ENCODE measurements at places on chromosomes 11 and 22.

DNA sequence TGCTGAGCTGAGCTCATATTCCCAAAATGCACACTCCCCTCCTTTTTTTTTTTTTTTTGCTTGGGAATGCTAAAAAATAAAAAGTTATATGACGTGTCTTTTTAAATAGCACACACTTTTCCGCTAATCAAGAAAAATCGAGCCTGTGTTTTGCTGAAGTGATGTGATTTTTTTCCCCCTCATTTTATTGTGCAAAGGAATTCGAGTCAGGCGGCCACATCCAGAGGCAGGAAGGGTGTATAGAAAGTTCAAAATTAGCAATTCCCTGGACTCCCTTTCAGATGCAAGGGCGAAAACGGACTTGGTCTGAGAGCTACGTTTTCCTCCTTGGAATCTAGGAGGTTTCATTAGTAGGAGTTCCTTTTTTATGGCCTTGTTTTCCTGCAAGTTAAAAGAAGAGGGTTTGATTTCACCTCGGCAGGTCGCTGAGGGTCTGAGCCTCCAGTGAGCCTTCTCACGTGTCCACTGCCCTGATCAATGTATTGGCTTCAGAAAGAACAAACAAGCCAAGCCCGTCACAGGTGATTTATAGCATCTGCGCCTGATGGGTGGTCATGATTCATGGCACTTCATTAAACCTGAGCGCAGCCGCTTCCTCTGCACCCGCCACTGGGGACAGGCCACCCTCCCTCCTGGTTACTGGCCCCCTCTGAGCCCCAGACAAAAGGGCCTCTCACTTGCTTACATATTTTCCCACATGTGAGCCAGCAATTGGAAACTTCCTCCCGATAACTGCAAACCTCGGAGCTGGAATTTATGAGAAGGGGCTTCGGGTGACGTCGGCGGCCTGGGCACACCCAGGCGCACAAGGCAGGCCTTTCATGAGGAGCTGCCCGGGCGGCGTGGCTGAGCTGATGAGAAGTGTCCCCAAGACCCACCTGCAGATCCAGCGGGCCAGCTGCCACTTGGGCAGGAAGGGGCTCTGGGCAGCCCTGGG is 64.4 kb upstream of the LINC01488 start:
- no peak for DNase-seq

- no peak for DNase-seq
Measured at GRCh38 chr11:4697585-4697984, at the start of gene OR51E2. Gene OR51E2 (minus strand): TSS chr11:4697853. CDS start chr11:4682711, 15,142 bp downstream.

DNA sequence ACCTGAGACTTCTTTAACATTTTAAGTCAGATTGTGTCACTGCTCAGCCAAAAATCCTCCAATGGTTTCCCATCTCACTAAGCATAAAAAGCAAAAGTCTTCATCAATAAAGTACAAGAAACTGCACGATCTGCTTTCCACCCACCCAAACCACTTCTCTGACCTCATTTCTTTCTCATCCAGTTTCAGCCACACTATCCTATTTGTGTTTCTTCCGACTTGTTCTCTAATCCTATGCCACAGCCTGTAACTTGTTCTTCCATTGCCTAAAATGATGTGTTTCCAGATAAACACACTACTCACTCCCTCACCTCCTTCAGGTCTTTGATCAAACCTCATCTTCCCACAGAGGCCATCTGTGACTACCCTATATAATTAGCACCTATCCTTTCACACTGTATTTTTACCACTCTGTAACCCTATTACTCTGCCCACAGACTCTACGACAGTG is 28.4 kb downstream of the ARHGAP32 start:
- DNase-seq, result no peak

DNA sequence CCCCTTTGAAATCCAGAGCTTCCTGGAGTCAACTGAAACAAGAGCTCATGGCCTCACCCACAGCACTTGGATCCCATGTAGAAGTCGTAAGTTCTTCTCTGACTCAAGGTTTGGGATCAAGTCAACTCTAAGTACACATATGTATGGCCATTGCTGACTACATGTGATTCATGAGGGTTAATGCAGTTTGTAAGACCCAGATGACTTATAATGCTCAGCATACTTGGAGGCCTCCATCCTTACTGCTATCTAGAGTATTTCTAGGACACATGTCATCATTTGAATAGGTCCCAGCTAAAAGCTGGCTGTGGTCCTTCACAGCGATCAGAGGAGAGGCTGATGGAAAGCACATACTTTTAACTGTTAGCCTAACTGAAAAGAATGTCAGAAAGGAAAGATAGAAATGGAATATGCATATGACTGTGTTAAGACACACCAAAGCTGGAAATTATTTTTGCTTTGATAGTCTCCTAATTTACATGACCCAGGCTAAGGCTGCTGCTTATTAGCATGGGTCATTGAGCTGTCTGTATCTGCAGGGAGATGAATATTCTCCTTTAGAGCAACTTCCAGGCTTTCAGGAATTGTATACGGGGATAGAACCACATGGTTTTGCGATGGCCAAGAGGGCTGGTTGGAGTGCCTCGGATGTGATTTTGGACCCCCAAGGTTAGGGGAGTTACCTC is 76.3 kb downstream of the NTM start:
- DNase-seq, result no peak

- peak; percentile 45 for DNase-seq
Measured at GRCh38 chr11:45332276-45332934, 46.3 kb upstream of the SYT13 start.

GRCh38 chr11:66663741-66664296 is 13.9 kb downstream of the RBM4B start:
- DNase-seq, result no peak

GRCh38 chr22:24077416-24077815 is 66.3 kb downstream of the CABIN1 start:
- no peak for DNase-seq

DNA sequence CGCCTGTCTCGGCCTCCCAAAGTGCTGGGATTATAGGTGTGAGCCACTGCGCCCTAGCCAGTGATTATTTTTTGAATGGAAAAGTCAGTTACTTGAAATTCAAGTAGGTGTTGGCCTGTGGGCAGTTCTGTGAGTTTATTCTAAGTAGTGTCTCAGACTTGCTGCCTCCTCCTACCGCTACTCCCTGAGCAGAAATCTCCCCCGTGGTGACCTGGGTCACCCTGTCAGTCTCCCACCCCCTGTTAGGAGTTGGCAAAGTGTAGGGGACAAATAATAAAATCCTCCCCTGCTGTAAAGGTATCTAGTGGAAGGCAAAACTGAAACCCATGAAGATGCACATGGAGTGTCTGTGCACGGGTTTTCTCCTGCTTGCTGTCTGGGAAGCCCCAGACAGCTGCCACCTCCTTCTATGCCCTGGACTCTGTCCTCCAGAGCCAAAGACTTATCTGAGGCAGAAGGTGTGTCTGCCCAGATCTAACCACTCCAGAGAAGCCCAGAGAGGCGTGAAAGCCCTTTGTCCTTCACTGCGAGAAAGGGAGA is 26.3 kb downstream of the SNAP29 start:
- no peak for DNase-seq

GRCh38 chr22:24054356-24054755 is 43.3 kb downstream of the CABIN1 start:
- DNase-seq, result no peak

DNA sequence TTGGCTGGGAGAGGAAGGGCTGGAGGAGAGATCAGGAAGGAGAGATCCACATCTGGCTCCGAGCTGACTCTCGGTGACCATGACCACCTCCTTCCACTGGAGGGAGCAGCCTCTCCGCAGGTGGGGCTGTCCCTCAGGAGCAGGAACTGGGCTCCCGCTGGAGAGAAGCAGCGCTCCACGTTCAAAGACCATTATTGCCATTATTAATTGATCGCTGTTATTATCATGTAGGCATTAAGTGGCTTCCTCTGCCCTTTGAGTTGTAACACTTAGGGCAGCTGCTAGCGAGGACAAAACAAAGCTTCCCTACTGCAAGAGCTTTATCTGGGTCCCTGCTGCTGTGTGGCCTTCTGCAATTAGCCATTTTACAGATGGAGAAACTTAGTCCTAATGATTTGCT is 251.9 kb downstream of the ST3GAL4 start:
- peak; percentile 61 for DNase-seq

- DNase-seq, result peak; percentile 82
Measured at GRCh38 chr22:38313384-38313955, 3.8 kb downstream of the CSNK1E start.

- no peak for DNase-seq
Measured at GRCh38 chr11:116366980-116367645, 405.7 kb downstream of the BUD13 start.

- no peak for DNase-seq
Measured at GRCh38 chr22:29113319-29113718, 40.5 kb downstream of the KREMEN1 start.

DNA sequence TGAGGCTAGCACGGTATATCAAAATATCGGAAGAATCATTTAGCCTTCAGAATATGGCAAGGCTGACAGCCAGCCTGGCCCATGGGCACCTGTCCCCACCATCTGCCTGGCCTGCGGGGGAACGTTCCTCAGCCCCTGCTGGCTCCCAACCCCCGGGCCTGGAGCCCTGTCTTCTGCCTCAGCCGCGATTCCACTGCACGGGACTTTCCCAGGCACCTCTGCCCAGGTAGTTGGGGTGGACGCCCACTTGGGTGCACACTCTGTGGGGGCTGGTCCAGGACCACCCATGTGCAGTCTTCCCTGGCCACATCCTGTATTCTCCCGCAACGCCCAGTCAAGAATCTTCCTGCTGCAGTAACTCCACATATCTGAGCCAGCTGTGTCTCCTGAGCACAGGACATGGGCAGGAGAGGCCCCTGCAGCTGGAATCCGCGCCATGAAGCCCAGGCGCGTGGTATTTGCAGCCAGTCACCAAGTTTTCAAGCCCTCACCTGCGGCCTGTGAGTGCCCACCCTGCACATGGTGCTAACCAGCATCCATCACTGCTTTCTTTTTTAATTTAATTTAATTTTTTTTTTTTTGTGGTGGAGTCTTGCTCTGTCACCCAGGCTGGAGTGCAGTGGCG is 77.9 kb downstream of the KCNQ1 start:
- DNase-seq, result no peak

DNA sequence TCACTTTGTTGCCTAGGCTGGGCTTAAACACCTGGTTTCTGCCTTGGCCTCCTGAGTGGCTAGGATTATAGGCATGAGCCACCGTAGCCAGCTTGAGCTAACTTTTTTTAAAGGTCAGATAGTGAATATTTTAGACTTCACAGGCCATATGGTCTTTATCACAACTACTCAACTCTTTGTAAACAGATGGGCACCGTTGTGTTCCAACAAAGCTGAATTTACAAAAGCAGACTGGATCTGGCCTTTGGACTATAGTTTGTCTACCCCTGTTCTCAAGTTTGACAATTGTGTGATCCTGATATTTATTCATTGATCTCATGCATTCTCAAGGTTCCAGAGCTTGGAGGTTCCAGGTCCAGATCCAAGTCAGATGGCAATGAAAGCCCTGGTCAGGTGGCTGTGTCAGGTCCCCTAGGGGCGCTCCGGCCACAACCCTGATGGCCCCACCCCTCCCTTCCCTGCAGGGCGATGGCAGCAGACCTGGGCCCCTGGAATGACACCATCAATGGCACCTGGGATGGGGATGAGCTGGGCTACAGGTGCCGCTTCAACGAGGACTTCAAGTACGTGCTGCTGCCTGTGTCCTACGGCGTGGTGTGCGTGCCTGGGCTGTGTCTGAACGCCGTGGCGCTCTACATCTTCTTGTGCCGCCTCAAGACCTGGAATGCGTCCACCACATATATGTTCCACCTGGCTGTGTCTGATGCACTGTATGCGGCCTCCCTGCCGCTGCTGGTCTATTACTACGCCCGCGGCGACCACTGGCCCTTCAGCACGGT is 15.8 kb downstream of the P2RY2 start:
- DNase-seq, result peak; percentile 12

- DNase-seq, result no peak
Measured at GRCh38 chr22:23386822-23387580, 193.1 kb downstream of the IGLL1 start.

DNA sequence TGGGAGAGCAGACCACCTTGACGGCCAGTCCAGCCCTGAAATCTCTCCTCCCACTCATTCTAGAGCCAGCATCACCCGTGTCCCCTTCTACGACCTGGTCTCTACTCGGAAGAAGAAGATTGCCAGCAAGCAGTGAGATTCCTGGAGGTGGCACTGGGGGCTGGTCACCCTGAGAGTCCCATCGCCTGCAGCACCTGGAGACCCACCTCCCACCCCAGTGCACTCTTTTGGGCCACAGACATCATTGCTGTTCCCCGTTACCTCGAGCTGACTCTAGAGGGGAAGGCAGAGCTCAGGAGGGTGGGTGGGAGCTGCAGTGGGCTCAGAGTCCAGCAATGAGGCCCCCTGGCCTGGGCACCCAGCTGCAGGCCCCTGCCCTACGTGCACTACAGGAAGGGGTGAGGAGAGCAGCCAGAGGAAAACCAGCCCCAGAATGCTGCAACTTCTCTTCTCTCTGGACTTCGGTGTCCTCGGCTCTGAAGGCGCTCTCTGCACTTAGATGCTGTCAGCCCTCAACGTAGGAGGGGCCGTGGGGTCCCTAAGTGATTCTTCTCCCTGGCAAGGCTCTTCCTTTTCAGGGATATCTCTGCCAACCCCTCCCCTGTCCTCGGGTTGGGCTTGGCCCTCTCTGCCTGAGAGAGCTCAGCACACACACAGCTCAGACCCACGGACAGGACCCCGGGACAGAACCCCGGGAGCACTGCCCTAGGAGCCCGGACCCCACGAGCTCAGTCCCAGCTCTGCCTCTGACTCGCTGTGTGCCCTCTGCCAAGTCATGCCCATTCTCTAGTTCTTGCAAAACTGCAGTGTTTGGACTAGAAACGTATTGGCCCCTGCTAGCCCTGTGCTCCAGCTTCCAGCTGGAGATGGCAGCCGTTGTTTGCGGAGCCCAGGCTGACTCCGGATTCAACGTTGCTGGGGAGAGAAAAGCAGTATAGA is 31.3 kb downstream of the CYTH4 start:
- DNase-seq, result peak; percentile 41

DNA sequence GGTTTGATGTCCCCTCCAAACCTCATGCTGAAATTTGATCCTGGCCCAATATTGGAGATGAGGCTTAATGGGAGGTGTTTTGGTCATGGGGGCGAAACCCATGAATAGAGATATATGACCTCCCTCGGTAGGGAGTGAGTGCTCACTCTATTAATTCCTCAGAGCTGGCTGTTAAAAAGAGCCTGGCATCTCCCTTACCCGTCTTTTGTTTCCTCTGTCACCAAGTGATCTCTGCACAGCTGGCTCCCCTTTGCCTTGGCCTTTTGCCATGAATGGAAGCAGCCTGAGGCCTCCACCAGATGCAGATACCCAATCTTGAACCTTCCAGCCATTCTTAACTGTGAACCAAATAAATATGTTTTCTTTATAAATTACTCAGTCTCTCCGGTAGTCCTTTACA is 4.5 kb upstream of the CCDC81 start:
- DNase-seq, result no peak

GRCh38 chr22:25165785-25166184 is 33.9 kb upstream of the CRYBB3 start:
- no peak for DNase-seq

GRCh38 chr22:17985606-17986005 is 38.8 kb downstream of the MICAL3 start:
- no peak for DNase-seq

DNA sequence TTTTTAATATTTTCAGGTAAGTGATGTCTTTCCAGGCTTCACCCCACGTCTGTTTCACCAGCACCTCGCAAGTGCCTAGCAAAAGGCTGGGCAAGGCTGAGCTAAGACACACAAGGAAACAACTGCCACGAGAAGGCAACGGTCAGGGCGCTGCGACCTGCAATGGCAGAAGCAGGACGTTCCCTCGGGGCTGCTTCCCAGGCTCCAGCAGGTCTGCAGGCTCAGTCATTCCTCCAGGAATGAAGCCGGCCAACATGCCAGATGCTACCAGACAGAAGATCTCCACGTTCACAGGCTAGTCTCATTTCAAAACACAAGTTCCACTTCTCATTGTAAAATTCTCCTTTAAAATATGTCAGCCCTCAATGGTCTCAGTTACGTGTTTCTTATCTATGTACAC is 45.5 kb downstream of the CELSR1 start:
- peak; percentile 21 for DNase-seq

GRCh38 chr22:36790648-36791047 is 14.7 kb upstream of the IFT27 start:
- no peak for DNase-seq
